ENCODE measurements at places on chromosomes 6 and 20.

DNA sequence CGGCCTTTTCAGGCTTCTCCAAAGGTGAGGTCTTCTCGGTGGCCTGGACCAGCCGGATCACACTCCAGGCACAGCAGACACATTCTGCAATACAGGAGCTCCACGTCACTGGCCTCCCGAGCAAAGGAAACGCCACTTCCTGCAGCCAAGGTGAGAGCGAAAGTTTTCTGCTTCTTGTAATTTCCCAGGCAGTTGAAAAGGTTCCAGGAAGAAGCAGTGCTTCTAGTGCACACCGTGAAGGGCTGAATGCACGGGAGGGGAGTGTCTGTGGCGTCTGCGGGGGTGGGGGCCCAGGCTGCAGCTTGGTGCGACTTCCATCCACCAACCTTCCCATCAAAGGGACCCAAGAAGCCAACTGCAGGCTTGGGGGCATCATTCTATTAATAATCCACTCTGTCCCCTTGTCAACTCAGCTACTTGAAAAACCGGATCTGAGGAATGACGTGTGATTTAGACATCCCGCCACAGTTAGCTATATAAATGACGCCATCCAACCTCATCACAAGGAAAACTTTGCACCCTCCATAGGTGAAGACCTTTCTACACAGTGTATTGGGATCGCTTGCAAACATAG, 61.1 kb downstream of the NFATC2 start:
- H3K36me3 ChIP-seq, result no peaks in the 10 kb centered on the region
- no peak overlapping the region for H3K4me3 ChIP-seq
- no peak for DNase-seq
- H3K27ac ChIP-seq, result no peak overlapping the region

GRCh38 chr6:158060455-158061360, 79.0 kb downstream of the SYNJ2 start:
- no peaks in the 10 kb centered on the region for H3K36me3 ChIP-seq
- H3K4me1 ChIP-seq, result peaks cover 15% of the 10 kb centered on the region
- no peak overlapping the region for H3K4me3 ChIP-seq
- H3K27me3 ChIP-seq, result no peaks in the 10 kb centered on the region
- H3K27ac ChIP-seq, result peak overlapping the region; percentile 85

GRCh38 chr20:24297993-24298392, 171.4 kb upstream of the SYNDIG1 start:
- no peak overlapping the region for H3K27ac ChIP-seq
- H3K27me3 ChIP-seq, result peaks cover 6% of the 10 kb centered on the region
- H3K4me3 ChIP-seq, result no peak overlapping the region
- no peak for DNase-seq

DNA sequence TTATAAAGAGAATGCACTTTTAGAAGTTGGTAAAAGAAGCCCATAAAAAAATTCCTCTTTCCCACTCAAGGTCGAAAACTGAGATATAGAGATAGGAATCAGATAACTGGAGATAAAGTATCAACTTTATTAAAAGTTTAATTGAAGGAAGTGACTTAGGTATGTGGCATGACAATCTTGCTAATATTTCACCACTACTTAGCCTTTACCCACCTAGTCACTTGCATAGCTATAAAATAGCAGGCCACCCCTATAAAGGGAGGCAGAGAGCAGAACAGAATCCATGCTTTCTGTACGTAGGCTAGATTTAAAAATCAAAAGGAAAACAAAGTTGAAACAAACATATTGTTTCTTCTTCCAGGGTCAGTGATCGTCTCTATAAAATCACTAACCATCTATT, 13.2 kb upstream of the TBC1D32 start:
- no peak for DNase-seq
- no peak overlapping the region for H3K4me3 ChIP-seq
- no peaks in the 10 kb centered on the region for H3K27me3 ChIP-seq
- H3K27ac ChIP-seq, result no peak overlapping the region
- no peaks in the 10 kb centered on the region for H3K36me3 ChIP-seq
- no peaks in the 10 kb centered on the region for H3K4me1 ChIP-seq
